ENCODE measurements at places on chromosomes 16 and 17.

- DNase-seq, result no peak
Observed at GRCh38 chr16:65540901-65541300, 419.0 kb upstream of the CDH11 start.

- no peak for DNase-seq
Observed at GRCh38 chr17:51118330-51119195, 2.1 kb downstream of the SPAG9 start.

DNA sequence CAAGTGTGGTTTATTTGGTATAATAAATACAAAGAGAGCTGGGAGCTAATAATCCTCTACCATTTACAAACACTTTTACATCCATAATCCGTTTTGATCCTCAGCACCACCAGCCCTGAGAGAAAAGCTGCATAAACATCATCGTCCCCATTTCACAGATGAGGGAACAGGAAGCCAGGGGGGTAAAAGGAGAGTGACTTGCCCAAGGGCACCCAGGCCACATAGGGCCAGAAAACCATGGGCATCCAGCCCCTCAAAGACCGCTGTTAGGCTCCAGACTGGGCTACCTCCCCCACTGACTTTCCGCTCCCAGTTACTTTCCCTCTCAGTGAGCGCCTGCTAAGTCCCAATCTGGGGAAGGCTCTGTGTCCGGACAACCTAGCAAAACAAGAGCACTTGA lies 6.7 kb downstream of the STX1B start:
- no peak for DNase-seq

- DNase-seq, result no peak
Observed at GRCh38 chr16:13427943-13428342, 492.0 kb upstream of the ERCC4 start.

DNA sequence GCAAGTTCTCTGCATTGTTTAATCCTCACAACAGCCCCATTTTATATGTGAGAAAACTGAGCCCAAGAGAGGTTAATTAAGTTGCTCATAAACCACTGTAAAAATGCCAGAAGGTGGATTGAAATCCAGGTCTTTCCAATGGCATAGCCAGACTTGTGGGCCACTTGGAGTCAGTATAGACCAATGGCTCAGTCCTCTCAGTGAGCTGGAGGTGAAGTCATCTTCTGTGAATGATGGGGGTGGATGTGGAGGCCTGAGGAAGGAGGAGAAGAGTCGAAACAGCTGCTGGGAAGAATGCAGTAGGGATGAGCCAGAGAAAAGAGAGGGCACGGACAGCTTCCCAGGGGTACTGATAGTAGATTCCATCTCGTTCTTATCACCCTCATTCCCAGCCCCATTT lies 213.4 kb downstream of the SOX9 start:
- no peak for DNase-seq

GRCh38 chr16:72760581-72760980 lies 287.3 kb downstream of the ZFHX3 start:
- no peak for DNase-seq

DNA sequence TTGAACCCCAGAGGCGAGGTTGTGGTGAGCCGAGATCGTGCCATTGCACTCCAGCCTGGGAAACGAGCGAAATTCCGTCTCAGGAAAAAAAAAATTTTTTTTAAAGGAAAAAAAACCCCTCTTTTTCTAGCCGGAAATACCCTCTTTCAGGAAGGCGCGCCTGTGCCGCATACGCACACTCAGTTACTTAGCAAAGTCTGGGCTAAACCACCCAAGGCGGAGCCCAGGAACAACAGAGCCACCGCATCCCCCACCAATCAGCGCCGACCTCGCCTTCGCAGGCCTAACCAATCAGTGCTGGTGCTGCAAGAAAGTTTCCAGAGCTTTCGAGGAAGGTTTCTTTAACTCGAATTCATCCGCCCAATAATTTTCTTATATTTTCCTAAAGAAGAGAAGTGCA lies 510.4 kb downstream of the KCNJ18 start:
- DNase-seq, result no peak

DNA sequence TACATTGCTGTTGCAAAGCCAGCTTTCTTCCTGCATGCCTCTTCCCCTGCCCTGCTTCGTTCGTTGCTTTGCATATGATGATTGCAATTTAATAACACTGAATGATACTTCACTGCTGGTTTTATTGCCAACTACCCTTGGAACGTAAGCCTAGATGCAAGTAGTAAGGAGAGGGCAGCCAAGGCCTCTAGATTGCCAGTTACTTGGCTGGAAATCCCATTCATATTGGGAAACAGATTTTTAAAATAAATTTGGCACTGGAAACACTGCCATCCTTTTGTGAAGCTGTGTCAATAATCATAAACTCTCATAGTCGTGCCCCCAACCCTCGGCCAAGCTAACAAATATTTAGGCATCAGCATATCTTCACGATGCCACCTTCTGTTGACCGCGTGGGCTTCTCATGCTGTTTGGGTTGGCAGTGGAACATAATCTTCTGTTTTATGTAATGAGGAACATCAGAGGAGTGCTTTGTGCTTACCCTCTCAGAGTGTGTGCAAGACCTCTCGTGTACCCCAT lies 86.5 kb downstream of the MAP2K6 start:
- DNase-seq, result no peak

DNA sequence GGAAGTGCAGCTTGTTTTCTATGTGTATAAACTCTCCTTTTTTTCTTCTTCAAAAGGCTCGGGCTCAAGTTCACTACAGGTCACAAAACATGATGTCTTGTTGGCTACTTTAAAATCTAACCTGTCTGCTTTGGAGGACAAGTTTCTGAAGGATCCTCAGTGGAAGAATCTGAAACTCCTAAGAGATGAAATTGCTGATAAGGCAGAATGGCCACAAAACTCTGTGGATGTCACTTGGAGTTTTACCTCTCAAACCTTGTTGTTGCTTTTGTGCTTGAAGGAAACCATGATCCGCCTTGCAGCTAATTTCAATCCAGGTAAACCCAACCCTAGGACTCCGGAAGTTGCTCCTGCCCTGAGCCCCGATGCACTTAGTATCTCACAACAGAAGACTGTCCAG lies 16.5 kb downstream of the TANGO6 start:
- DNase-seq, result no peak

DNA sequence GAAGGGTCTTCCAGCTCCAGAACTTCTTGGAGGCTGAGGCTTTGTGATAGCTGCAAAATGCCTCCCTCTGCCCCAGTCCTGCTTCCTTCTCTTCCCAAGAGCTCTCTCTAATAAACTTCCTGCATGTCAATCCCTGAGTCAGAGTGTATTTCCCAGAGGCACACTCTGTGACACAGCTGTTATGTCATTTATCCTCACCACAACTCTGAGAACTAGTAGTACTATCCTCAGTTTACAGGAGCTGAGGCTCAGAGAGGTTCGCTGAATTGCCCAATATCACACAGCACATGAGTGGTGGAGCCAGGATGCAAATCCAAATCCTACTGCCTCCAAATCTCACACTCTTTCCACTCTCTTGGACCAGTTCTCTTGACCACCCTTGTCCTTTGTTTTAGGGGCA lies 20.0 kb downstream of the UNC45B start:
- DNase-seq, result no peak

GRCh38 chr16:79897453-79898146 lies 297.1 kb upstream of the MAF start:
- DNase-seq, result peak; percentile 75

- DNase-seq, result no peak
Observed at GRCh38 chr16:55003916-55004315, 73.3 kb downstream of the IRX5 start.

DNA sequence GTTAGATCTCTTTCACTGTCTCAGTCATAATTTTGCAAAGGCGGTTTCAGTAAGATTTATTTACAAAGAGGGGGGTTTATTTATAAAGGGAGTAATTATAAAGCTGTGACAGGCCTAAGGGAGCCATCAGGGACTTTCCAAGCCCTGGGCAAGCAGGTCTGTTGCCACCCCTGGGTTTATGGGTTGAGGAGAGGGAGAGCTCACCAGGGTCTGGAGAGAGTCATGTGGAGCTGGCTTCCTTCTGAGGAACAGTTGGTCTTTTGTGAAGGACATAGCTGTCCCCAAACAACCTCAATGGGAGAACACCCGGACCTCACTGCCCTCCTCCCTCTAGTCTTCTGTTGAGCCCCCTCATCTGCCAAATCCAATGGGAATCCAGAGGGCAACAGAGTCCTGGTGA lies 9.8 kb downstream of the ITGAM start:
- DNase-seq, result no peak

GRCh38 chr16:72963533-72964315 lies 84.2 kb downstream of the ZFHX3 start:
- no peak for DNase-seq

DNA sequence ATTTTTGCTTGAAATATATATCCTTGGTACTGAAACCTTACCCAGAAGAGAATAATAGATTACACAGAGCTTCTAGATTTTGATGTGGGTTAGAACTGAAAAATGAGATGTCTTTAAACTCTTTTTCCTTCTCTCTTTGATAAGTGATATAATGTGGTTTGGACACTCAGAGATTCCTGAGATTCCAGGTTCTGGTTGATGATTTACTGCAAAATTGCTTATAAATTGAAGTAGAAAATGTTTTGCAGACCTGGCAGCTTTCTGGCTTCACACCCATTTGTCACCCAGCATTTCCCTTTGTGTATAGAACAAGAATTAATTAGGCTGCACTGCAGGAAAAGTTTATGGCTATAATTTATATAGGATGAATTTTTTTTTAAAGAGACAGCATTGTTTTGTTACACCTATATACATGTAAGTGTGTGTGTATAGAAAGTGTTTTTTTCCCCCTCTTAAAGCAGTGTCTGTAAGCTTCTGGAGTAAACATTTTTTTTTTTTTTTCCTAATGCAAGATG lies 23.5 kb downstream of the AATF start:
- peak; percentile 91 for DNase-seq

GRCh38 chr16:88627531-88628411 lies 10.6 kb upstream of the IL17C start:
- DNase-seq, result no peak

DNA sequence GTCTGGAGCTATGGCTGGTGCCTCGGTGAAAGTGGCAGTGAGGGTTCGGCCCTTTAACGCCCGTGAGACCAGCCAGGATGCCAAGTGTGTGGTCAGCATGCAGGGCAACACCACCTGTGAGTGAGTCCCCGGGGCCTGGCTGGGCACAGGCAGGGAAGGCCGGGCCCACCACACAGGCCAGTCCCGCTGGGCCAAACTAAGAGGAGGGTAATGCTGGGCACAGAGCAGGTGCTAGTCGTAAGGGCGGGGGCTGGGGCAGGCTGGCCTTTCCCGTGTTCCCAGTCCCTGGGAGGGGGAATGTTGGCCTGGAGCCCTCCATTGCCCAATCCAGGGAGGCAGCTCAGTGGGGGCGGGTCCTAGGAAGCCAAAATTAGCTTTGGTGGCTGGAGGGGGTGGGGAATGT lies 2.5 kb downstream of the KIF1C start:
- DNase-seq, result no peak
